NCI-H1105 treated with DMSO at 0.1 percent for 48 hours (cell line): ENCODE measurements at places on chromosomes 5 and 9.
A peak's percentile ranks its signal among the peaks of the same experiment; 100 is the strongest.

DNA sequence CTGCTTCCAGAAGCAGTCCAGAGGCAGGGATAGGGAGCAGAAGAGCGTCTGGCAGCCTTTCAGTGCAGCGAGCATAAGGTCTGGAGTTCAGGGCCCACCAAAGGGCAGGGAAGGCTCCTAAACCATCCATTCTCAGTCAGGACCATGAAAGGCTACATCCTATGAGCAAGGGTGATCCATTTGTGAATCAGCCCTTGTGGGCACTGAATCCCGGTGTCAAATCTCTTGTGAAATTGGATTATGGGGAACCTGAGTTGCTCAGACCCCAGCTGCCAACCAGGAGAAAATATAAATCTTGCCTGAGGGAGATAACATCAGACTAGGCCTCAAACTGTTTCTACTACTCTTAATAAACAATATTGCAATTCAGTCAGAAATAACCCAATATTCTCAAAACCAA, 204.4 kb downstream of the SYK start:
- no peak for DNase-seq

- DNase-seq, result no peak
Observed at GRCh38 chr9:122128969-122129343, 30.6 kb downstream of the NDUFA8 start.

DNA sequence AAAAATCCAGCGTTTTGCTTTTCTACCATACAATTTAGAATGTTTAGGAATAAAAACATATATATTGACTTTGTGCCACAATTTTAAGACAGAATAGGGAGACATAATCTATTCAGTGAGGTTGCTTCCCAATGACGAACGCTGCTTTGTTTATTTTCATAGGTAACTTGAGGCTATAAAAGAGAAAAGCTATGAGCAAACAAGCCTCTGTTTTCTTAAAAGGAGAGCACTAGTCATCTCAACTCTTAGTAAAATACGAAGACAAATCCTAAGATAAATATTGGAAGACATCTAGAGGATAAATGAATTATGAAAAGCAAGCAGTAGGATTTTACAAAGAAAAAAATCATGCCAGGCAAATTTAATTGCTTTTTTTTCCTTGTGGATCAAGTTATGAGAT, 363.6 kb downstream of the ANXA1 start:
- no peak for DNase-seq

DNA sequence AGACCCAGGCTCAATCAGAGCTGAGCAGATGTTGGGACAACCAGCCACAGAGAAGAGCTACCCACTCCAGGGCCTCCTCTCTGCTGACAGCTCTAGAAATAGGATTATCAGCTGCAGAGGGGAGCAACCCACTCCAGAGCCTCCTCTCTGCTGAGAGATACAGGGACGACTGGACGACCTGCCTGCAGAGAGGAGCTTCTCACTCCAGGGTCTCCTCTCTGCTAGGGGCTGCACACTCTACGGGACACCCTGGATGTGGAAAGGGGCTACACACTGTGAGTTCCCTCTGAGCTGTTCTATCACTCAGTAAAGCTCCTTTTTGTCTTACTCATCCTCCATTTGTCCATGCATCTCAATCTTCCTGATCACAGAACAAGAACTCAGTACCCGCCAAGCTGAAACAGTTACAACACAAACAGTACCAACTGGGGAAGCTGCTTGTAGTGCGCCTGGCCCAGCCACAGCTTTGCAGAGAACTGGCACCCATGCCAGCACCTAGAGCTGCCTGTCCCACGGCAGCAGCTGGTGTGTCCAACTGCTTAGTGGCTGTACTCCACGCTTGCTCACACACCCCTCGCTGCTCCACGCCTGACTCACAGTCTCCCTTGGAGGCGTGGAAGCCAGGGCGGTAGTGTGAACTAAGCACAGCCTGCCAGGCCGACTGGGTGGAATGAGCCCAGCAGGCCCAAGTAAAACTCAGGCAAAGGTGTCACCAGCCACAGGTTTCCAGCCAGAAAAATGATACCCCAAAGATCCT, 56.8 kb downstream of the PRELID2 start:
- DNase-seq, result no peak

GRCh38 chr9:69582018-69582417, 90.2 kb downstream of the APBA1 start:
- no peak for DNase-seq

GRCh38 chr5:41794471-41794870, 75.8 kb downstream of the OXCT1 start:
- peak; percentile 15 for DNase-seq

- no peak for DNase-seq
Observed at GRCh38 chr5:173452119-173452905, 124.1 kb upstream of the STC2 start.

- DNase-seq, result no peak
Observed at GRCh38 chr5:43400082-43400481, 12.1 kb downstream of the CCL28 start.

GRCh38 chr5:1883120-1883924, 597 bp upstream of the IRX4 start:
- peak; percentile 37 for DNase-seq
